Left colon (tissue), 2 donors: ENCODE measurements at places on chromosomes 16 and 17.

DNA sequence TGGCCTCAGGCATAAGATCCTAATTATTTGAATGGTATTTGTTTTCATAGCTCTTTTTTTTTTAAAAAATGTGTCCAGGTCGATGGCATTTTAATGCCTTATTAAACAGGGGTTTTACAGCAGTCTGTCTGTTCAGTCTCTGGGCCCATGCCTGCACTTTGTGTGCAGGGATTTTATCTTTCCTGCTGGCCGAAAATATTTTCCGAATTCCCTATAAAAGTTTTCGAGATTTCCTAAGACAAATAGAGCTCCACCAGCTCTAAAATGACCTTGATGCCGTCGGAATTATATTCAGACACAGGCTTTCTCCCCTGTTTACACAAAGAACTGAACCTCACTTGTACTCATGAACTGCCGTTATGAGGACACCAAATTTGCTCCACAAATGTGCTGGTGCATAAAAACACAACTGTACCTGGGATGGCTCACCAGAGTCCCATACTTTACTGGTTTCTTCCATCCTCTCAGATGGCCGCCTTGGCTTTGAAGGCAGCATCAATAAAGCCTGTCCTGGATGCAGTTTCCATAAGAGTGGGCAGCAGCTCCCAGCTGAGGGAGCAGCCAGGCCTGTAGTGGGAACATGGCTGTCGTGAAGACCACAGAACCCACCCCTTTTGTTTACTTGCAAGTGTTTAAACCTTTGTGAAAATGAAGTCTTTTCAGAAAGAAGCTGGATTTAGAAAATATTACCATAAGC is 44.9 kb downstream of the TBX4 start:
- no peak for DNase-seq

DNA sequence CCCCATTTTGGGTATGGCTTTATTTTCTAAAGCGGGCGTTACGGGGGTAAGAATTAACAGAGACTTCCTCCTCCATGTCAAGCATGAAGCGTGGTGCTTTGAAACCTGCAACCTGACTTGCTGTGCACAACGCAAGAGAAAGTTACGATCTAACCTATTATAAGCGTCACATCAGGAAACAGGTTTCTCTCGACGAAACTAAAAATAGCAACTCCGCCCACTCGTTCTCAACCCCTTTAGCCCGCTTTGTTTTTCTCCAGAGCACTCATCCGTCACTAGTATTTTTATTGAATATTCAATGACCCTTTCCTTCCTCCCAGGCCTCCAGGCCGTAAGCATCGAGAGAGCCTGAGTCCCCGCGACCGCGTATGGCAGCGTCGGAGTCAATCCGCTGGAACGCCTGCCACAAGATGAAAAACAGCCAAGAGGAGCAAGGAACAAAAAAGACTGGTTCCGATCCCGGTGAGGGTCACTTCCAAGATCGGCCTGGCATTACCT is 555 bp downstream of the NUP88 start:
- DNase-seq = peak; percentile 58

DNA sequence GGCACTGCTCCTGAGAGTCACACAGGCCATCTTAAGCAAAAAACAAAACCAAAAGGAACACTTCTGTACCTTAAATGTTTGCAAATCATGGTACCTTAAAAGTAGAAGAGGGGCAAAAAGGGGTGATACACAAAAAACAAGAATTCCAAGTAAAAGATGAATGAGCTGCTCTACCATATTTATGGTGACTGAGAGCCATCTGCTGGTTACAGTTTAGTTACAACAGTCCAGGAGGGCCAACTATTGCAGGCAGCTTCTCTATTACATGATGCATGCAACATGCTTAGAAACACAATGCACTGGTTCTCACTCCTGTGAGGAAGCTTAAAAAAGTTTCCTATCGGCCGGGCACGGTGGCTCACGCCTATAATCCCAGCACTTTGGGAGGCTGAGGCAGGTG is 53.5 kb downstream of the STX8 start:
- DNase-seq = no peak

GRCh38 chr17:69367298-69367697 is 40.4 kb upstream of the ABCA5 start:
- no peak for DNase-seq

DNA sequence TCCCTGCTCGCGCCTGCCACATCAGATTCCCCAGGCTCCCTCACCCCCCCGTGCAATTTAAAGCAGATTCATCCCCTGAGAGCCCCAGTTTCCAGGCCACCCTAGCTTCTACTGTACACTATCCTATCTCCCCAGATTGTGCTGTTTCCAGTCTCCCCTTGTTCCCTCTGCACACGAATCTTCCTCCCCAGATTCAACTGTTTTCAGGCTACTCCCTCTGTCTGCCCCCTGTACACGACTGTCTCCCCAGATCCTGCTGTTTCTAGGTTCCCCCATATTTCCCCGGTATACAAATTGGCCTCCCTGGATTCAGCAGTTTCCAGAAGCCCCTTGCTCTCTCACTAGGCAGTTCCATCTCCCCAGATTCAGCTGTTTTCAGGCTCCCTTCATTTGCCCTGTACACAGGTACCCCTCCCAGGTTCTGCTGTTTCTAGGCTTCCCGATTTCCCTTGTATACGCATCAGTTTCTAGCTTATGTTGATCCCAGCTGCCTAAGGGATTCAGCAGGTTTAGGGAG is 22.9 kb downstream of the COPZ2 start:
- no peak for DNase-seq

GRCh38 chr17:60332574-60332973 is 59.4 kb downstream of the USP32 start:
- DNase-seq = no peak

DNA sequence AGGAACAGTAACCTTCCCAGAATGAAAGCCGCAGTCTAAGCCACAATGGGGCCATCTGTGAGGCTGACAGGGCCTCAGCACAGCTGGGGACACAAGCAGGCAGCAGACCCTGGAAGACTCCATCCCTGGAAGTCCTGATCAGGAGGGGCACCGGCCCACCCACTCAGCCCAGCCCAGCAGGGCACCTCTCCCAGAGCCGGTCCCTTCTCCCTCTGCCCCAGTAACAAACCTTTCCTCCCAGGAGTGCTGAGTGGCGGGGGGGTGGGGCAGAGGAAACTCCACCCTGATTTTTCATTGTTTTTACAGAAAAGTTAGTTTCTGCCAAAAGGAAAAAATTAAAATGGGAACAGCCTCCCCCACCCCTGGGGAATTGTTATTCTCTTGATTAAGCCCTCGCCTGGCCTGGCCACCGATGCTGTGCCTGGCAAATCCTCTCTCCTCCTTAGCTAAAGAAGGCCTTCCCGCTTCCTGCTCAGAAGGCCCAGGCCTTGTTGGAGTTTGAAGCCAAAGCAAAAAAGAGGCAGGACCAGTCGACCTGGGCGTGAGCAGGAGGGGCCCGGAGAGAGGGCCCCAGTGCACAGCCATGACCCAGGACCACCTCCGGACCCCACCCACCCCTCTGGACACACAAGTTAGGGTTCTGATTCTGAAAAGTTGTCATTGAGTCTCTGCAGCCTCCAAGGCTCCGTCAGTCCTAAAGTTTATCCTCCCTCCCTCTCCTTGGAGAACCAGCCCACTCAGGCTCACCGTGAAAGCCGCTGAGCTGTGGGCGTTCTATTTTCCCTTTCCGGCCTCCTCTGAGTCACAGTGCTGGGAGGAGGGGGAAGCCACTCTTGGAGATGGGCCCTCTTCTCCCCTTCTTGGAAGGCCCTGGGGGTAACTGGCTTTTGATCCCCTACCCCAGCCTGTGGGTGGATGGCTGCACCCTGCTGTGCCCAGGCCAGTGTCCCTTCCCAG is 128.4 kb upstream of the TNRC6C start:
- no peak for DNase-seq

GRCh38 chr17:17088086-17088485 is 45.8 kb downstream of the MPRIP start:
- DNase-seq = peak; percentile 17

DNA sequence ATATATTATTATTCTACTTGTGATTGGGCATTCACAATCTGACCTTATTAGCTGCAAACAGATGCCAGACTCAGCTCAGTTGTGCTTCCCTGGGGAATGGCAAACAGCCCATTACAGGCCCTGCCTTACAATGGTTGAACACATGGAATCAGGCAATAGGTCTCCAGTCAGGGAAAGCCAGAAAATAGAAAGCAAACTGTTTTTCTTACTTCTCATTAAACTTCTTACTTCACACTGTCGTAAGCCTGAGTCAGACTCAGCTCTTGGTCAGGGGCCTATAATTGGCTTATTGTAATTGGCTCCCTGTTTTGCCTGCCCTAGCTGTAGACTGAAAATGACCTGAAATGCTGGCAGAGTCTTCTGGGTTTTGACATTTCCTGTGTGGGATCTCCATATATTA is 77.0 kb upstream of the CA10 start:
- no peak for DNase-seq

- DNase-seq = no peak
These were observed 78.3 kb downstream of the TANGO6 start for GRCh38 chr16:68921637-68922036.

GRCh38 chr16:22190081-22190775 is 15.8 kb upstream of the EEF2K start:
- peak; percentile 100 for DNase-seq

- DNase-seq = no peak
These were observed 22.0 kb upstream of the PHLPP2 start for GRCh38 chr16:71746442-71747046.

DNA sequence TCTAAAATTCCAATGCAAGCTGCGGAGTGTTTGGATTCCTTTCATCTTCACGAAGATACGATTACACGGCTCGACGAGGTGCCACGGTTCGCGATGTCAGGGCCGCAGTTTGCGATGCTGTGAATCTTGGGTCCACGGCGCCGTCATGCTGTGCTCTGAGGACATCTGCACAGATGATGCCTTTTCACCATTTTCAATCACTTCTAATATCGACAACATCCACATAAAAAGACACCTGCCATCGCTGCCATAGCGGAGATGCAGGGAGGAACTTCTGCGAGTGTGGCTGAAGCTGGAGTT is 6.8 kb upstream of the APRT start:
- DNase-seq = no peak

GRCh38 chr17:46080118-46081017 is 81.3 kb downstream of the STH start:
- no peak for DNase-seq

DNA sequence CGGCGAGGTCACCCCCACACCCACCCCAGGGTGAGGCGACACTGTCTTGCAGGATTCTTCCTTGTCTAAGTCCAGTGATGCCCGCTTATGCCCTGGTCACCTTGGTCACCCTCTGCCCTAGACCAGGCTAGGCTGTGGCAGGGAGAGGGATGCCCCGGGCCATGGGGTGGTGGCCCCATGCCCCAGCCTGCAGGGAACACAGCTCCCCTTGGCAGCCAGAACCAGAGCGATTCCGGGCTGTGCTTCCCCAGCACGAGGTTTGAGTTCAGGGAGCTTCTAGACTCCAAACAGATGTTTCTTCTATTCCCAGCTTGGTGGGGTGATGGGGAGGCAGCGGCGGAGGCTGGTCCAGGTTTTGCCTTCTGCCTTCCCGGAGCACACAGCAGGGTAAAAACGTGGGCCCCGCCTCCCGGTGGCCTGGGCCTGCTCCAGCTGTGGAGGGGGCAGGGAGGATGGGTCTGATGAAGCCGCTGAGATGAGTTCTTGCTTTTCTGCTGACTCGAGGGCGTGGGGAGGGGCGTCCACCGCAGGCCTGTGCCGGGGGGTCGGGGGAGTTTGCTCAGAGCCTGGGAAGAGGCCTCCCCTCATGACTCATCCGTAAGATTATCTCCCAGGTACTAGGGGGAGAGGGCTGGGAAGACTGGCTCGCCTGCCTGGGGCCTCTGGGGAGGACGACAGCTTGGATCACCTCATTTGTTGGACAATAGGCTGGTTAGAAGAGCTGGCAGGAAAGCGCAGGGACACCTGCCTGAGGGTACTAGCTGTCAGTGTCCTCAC is 15.4 kb downstream of the SMTNL2 start:
- peak; percentile 22 for DNase-seq

GRCh38 chr17:17379197-17379991 is 76.2 kb downstream of the NT5M start:
- DNase-seq = no peak

GRCh38 chr17:32488177-32488542 is 1.4 kb downstream of the CDK5R1 start:
- DNase-seq = no peak

GRCh38 chr16:85778873-85779272 is 20.5 kb downstream of the EMC8 start:
- DNase-seq = no peak

GRCh38 chr16:64394061-64394460 is 727.8 kb downstream of the CDH11 start:
- DNase-seq = no peak

DNA sequence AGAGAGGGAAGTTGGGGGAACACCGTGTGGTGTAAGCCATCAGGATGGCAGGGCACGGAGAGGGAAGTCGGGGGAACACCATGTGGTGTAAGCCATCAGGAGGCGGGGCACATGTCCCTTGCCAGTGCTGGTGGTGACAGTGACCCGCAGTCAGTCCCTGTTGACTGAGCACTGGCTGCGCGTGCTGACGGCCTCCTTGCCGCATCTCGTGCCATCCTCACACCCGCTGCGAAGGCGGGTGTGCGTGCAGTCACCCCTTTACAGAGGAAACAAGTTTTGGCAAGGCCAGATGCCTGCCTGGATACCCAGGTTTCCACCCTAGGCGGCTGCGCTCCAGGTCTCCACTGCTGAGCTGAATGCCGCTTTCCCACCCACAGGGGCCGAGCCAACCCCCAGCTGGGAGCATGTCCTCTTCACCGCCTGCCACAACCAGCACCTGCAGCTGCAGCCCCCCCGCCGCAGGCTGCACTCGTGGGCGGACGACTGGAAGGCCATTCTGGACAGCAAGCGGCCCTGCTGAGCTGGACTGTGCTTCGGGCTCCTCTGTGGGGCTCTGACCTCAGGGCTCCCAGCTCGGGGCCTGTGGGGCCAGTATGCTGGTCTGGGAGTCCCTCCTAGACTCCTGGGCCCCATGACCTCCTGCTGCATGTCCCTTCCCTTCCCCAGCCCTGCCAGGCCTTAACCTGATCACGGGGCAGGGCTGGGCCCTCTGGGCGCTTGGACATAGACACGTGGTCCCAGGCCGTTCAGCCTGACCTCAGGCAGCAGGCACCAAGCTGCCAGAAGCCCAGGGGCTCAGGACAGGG is 43.5 kb downstream of the NT5M start:
- DNase-seq = no peak

DNA sequence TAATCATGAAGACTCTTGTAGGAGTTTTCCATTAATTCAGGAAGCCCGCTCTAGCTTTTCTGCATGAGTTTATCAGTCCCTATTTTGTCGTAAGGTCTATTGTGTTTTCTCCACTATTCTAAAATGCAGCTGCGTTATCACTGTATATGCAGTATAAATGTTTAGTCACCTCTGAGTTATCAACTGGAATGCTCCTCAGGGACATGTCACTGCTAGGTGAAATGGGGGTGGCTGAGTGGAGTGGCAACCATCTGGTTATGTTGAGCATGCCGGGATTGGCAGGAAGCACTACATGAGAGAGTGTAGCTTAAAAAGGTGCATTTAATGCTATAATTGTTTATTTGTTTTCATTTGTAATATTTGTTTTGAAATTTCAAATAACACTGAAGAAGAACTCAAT is 285.2 kb upstream of the ELAC2 start:
- no peak for DNase-seq

DNA sequence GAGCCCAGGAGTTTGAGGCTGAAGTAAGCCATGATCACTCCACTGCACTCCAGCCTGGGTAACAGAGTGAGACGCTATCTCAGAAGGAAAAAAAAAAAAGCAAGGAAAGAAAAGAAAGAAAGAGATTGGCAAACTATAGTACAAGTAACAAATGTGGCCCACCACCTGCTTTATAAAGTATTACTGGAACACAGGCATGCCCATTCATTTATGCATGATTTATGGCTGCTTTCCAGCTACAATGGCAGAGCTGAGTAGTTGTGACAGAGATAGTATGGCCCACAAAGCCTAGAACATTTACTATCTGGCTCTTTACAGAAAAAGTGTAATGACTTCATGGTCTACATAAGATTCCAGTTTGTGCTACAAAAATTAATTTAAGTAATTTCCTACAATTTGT is 23.6 kb downstream of the C16orf87 start:
- DNase-seq = no peak
